ENCODE measurements at places on chromosomes 1 and 21. TPM values are rescaled to one million over a fixed set of nuclear protein-coding genes. Genes with fewer than 3 reads are reported as not detected.

Gene MATN1
- 0.06 TPM for total RNA-seq

DNA sequence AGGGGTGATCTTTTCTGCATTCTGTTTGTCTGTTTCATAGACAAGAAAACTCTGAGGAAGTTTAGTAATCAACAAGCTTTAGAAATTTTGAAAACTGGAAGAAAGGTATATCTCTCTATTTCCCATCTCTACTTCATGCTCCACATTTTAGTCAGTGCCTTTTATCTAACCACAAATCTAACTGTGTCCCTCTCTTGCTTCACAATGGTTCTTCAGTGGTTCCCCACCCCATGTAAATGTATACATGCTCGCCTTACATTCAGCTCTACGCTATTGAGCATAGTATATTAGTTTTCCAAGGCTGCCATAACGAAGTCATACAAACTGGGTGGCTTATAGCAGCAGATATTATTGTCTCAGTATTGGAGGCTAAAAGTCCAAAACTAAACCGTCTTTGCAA, 14.4 kb upstream of the SAMSN1 start:
- DNase-seq, result no peak

DNA sequence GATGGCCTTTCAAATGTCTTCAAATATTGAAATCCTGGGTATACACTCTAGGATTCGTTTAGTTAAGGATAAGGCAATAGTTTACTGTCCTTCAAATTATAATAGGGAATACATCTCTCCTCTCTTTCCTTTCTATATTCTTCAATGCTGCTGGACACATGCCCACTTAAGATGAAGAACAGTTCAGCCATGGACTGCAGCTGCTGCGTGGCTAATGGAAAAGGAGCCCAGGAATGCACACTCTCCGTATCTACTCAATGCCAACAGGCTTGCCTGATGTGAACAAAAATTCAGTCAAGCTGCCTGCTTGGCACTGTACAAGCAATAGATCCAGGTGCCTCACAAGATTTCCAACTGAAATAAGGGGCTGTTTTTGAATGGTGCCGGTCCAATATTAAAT, 321.2 kb upstream of the LYPLAL1 start:
- no peak for DNase-seq

DNA sequence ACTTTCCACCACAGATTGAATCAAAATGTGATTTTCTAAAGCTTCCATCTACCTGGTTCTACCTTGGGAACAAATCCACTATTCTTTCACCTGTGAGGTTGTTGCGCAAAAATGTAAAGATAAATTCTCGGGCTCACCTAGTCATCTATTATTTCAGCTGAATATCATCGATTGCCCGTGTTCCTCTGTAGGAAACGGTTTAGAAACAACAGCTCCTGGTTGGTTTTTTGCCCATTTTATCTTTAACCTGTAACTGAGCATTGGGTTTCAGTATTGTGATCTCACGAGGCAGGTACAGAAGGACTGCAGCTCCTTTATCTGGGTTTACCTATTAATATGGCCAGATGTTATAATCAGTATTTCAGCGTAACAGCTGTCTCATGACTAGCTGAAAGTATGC, 52.9 kb upstream of the LRRC8C start:
- DNase-seq, result no peak

DNA sequence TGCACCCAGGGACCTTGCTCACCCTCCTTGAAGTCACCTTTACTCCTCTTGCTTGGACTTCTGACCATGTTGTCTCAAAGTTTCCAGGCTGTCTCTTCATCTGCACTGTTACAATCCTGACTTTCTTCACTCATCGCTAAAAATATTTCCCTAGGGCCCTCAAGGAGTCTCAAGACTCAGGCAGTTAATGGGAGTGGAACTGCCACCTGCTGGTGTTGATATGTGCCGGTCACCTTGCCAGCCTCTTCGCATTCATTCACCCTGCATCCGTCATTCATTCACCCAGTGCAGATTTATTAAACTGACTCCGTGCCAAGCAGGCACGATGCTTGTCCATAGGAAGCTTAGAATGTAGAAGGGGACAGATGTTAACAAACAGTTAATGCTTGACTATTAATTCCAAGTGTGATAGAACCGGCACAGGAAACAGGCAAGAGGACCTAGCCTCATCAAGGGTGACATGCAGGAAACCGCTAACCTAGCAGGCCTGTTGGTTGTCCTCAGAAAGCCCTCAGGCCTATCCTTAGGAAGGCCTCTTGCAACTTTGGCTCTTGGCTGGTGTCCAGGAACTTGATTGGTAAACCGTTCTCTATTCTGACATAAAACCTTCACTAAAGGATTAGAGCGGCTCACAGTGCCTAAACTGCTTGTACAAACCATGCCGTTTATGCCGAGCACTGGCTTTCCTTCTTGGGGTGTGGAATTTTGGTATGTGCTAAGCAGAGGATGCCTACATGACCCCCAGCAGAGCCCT, 342.2 kb downstream of the CAMTA1 start:
- DNase-seq, result no peak

Gene MTARC2
- 0.41 TPM for total RNA-seq
